ENCODE measurements at places on chromosomes 5 and 9.

DNA sequence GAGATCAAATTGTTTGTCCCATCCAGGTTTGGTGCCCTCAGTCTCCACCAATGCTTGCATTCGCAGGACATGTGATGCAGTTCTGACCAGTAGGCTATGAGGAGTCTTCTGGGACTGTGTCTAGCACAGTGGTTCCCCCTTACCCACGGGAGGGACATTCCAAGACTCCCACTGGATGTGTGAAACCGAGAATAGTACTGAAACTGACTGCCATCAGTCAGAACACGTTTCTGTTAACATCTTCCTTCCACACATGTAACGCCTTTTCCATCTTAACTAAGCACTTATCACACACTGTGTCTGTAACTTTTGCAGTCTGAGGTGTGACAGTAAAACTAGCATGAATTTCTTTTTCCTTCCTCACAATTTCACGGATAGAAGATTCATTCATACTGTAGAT, 74.7 kb downstream of the PTTG1 start:
- no peak for DNase-seq

GRCh38 chr5:87404359-87404758, 8.4 kb downstream of the CCNH start:
- DNase-seq, result no peak

- DNase-seq, result no peak
Measured at GRCh38 chr5:146680846-146681584, 165.0 kb upstream of the GPR151 start.

DNA sequence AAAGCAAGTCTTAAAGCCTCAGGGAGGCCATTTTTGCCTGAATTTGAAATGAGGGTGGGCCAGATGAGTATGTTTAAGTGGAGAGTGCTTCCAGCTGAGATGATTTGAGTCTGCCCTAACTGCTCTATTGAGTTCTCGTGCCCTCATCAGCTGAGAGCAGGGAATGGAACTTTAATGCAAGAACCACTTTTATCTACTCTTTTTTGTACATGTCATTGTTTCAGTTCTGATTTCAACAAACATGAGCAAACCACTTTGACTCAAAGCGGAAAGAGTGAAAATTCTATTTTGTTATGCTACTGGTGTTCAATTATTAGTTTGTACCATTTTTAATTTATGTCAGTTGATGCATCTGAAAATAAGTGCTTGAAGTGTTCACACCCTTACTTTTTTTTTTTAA, 35.8 kb downstream of the DCAF10 start:
- no peak for DNase-seq

GRCh38 chr9:1024112-1024511, 26.0 kb upstream of the DMRT2 start:
- no peak for DNase-seq

DNA sequence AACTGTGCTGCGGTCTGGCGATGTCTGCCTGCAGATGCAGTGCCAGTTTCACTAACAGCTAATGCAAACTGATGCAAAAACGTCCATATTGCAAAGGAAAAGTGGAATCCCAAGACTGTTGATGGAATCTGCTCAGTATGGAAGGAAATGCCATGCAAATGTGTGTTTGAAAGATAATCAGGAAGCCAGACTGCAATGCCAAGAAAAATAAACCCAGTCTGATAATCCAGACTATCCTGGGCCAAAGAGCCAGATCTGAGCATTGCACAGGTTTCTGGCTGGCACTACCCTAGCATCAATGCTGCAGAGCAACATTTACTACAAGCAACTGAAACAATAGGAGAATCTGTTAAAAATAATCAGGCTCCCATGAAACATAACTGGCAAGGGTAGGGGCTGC, 130.3 kb downstream of the FSTL4 start:
- DNase-seq, result no peak

GRCh38 chr5:18220631-18221030, 586.4 kb downstream of the TAF11L14 start:
- DNase-seq, result no peak

DNA sequence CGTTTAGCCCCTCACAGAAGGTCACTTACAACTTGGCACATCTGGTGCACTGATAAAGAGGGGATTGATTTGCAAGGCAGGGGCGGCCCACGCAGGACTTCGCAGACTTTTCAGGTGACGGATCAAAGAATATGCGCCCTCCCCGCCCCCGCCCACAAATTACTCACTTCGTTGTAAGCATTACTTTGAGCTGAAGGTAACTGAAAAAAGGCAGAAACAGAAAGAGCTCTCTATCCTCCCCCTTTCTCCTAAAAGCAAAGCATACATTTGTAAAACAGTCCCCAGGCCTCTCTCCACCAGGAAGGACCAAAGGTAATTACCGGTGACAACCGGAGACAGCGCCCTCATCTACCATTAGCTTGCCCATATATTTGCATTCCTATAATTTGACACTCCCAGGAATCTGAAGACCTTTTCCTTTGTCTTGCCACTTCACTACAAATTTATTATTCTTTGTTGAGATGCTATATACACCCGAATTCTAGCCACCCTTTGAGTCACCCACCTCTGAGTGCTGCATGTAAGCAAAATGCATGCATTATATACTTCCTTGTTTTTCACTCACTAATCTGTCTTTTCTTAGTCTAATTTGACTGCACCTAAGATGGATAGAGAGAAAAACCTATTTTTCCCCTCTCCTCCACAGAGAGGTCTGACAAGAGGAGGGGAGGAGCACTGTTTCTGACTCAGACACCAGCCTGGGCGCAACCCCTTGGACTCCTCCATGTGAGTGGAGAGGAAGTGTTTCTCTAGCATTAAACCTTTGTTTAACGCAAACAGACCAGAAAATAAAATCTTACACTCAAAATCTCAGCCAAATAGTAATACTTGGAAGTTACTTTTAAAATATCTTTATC, 74.7 kb upstream of the SPIN1 start:
- DNase-seq, result peak; percentile 26

DNA sequence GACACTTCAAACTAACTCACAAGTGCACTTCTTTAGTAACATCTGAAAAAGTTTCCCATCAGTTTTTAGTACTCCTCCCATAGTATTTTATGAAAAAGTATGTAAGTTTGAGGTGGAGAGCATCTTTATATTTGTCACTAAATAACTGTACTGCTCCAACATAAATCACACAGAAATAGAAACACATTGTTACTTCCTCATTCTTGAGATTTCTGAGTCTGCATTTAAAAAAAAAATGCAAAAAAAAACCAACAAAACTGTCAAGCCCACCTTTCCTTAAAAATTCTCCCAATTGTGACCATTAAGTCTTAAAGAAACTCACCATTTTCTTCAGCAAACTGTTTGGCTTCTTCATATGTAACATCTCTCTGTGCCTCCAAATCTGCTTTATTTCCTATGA, 18.7 kb downstream of the RAB14 start:
- no peak for DNase-seq

- no peak for DNase-seq
Measured at GRCh38 chr5:55570026-55570425, 35.3 kb upstream of the PLPP1 start.

GRCh38 chr9:21801683-21802417, 586 bp upstream of the MTAP start:
- peak; percentile 85 for DNase-seq

- no peak for DNase-seq
Measured at GRCh38 chr9:124828489-124829333, 24.5 kb upstream of the WDR38 start.

DNA sequence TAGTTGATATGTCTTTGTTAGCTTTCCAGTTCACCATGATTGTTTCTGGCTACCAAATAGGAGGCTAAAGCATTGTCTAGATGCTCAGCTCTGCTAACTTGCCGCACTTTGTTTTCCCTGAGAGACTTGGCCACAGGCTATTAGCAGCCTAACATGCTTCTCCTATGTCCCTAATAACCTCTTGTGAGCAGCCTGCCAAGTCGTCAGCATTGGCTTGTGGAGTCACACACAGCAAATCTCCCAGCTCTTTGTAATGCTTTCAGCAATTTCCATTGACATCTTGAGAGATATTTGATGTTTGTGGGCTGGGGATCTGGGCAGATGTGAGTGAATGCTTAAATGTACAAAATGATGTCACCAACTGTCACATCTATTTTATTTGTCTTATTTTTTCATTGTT, 346.9 kb downstream of the KDM4C start:
- DNase-seq, result no peak

DNA sequence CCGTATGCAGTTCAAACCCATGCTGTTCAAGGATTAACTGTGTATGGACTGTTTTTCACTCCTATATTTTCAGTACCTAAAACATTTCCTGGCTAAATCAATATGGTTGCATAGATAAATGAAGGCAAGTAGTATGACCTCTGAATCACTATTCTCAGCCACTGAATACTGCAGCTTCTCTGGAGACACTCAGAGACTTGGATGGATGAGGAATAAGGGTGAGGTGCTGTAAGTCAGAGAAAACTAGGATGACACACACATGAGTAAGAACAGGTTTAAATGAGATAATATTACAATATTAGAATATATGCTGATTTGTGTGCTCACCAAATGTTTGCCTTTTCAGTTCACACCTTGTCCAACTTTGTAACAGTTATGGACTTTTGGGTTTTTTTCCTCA, 26.0 kb upstream of the ANXA1 start:
- no peak for DNase-seq

DNA sequence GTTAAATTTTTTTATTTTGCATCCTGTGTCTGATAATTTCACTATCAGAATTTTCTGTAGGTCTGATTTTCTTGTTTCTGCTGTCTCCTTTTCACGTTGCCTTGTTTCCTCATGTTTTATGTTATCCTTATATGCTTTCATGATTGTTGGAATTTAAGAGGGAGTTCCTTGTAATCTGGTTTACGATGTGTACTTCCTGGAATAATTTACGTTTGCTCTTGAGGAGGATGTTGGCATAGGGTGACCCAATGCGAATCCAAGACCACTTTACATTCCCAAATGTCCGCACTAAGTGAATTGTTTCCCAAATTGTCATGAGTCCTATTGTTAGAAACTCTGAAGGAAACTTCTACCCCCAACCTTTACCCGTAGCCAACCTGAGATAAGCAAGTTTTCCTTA, 80.3 kb downstream of the ADAMTSL1 start:
- no peak for DNase-seq

DNA sequence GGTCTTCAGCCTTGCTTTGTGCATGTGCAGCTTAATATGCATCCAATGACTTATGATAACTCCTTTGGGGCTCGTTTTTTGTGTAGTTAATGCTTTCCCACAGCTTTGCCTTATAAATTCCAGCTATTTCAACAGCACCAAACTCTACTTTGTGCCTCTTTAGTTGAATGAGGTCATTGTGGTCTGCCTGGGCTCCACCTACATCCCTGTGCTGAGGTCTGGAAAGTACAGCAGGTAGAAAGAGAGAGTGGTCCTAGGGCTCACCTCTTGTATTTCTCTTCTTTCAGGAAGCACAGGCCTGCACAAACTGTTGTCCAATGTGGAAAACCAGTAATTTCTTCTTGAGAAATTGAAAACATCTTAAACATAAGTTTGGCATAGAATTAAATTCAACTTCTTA, 167.2 kb downstream of the XRCC4 start:
- DNase-seq, result no peak

GRCh38 chr5:76765249-76765648, 49.3 kb downstream of the F2R start:
- no peak for DNase-seq

DNA sequence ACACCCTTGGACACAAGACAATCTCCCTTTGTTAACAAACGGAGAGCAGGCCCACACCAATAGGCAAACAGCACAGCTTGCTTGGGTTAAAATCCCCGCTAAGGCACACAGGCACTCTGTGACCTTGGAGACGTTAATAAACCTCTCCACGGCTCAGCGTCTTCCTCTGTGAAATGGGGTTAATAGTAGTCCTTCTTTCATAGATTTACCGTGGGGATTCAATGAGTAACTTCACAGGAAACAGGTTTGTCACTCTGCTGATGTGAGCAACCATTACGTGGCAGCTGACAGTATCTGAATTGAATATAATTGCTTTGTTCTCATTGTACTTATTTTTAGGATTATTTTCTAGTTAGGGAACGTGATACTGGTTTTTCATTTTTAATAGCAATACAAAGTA, 65.2 kb upstream of the ADRA1B start:
- no peak for DNase-seq

- peak; percentile 39 for DNase-seq
Measured at GRCh38 chr5:1468247-1468612, 23.0 kb upstream of the SLC6A3 start.

GRCh38 chr5:16418471-16418922, 47.1 kb downstream of the ZNF622 start:
- no peak for DNase-seq

- DNase-seq, result no peak
Measured at GRCh38 chr9:127519301-127520166, 68.2 kb downstream of the LRSAM1 start.

DNA sequence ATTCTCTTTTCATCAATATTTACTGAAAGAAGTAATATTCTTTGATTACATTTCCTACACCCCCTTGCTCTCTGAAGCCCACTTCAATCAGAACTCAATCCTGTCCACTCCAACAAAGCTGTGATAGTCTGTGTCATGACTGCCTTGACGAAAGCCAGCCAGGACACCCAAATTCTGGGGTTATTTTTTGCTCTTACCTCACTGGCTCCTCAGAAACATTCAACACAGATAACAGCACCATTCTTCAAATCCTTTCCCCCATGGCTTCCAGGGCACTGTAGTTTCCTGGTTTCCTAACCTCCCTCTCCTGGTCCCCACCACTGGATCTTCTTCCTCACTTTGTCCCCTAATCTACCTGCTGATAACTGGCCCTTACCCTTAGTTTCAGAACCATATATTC, 106.1 kb upstream of the FER start:
- no peak for DNase-seq

Measured in right kidney (tissue), 9 donors.